ENCODE measurements at places on chromosomes 1 and 21. TPM values are rescaled to one million over a fixed set of nuclear protein-coding genes. Genes with fewer than 3 reads are reported as not detected.

UTS2 gene
- not detected for polyA plus RNA-seq

KCNA2 gene
- not detected for polyA plus RNA-seq

LMX1A gene
- not detected for polyA plus RNA-seq

OR2L3 gene
- polyA plus RNA-seq, result not detected

SPRR3 gene
- polyA plus RNA-seq, result 0.61 TPM

CFAP45 gene
- 0.24 TPM for polyA plus RNA-seq

LCE1C gene
- polyA plus RNA-seq, result not detected

C2CD2 gene
- 5.2 TPM for polyA plus RNA-seq

AMY1A gene
- not detected for polyA plus RNA-seq

KLF17 gene
- not detected for polyA plus RNA-seq

GLIS1 gene
- not detected for polyA plus RNA-seq

RORC gene
- 15.4 TPM for polyA plus RNA-seq

CD1E gene
- polyA plus RNA-seq, result 0.09 TPM

TSPEAR gene
- polyA plus RNA-seq, result 0.14 TPM

DDOST gene
- 70.2 TPM for polyA plus RNA-seq

AIRE gene
- not detected for polyA plus RNA-seq

TMEM82 gene
- polyA plus RNA-seq, result 26.3 TPM

S100A1 gene
- polyA plus RNA-seq, result 0.25 TPM

CD52 gene
- polyA plus RNA-seq, result 13.8 TPM

Data from liver (tissue), 10 donors.